ENCODE measurements at places on chromosomes 2 and 18. TPM values are rescaled to one million over a fixed set of nuclear protein-coding genes. Genes with fewer than 3 reads are reported as not detected.

Gene C1QL2
- total RNA-seq, result not detected

Gene MC4R
- total RNA-seq, result not detected

Gene REG3A
- total RNA-seq, result not detected

Gene TBC1D8
- total RNA-seq, result 51.8 TPM

Gene MC2R
- not detected for total RNA-seq

Gene DPP4
- 5.2 TPM for total RNA-seq

Gene EPHA4
- 24.3 TPM for total RNA-seq

Gene QPCT
- total RNA-seq, result 1.5 TPM

Gene UGT1A4
- total RNA-seq, result not detected

Gene RNF152
- total RNA-seq, result 16.7 TPM

Gene OXER1
- total RNA-seq, result 0.60 TPM

Gene TNFRSF11A
- total RNA-seq, result 6.7 TPM

Gene ABCG8
- total RNA-seq, result not detected

Gene FRZB
- total RNA-seq, result 7.4 TPM

Gene IL1F10
- not detected for total RNA-seq

Gene SCYGR1
- total RNA-seq, result not detected

Gene CPO
- total RNA-seq, result 2.2 TPM

Gene ALK
- total RNA-seq, result 0.90 TPM

Gene FNDC4
- 8.0 TPM for total RNA-seq

Gene PCARE
- 0.22 TPM for total RNA-seq

Gene ALLC
- 13.0 TPM for total RNA-seq

Data from tibial nerve (tissue), 4 donors.